ENCODE measurements at places on chromosomes 5 and 9.

GRCh38 chr5:154214371-154215106 is 24.0 kb downstream of the GALNT10 start:
- peak; percentile 50 for DNase-seq

- DNase-seq, result no peak
Observed at GRCh38 chr5:161288071-161288470, 258.5 kb downstream of the GABRB2 start.

- DNase-seq, result no peak
Observed at GRCh38 chr5:173301695-173302545, 26.3 kb downstream of the STC2 start.

- no peak for DNase-seq
Observed at GRCh38 chr9:136180586-136180985, 24.3 kb downstream of the LHX3 start.

DNA sequence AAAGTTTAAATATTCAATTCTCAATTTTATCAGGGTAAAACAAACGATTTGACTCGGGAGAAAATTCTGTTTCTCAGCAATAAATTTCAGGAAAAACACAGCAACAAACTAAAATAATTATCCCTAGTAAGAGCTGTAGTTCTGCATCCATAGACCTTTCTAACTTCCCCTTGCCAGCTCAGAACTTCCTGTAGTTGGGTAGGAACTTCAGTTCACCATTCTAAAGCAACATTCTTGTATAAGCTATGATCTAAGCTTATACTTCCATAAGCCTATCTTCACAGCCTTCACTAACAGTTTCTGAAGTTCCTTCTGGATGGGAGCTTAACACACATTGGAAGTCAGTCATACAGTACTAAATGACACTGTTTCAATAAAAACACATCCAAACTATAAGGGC is 96.6 kb downstream of the UBAP2 start:
- no peak for DNase-seq

DNA sequence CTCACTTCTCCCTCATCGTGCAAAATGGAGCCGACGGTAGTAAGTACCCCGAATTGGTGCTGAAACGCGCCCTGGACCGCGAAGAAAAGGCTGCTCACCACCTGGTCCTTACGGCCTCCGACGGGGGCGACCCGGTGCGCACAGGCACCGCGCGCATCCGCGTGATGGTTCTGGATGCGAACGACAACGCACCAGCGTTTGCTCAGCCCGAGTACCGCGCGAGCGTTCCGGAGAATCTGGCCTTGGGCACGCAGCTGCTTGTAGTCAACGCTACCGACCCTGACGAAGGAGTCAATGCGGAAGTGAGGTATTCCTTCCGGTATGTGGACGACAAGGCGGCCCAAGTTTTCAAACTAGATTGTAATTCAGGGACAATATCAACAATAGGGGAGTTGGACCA is 979 bp downstream of the PCDHGA12 start:
- no peak for DNase-seq

DNA sequence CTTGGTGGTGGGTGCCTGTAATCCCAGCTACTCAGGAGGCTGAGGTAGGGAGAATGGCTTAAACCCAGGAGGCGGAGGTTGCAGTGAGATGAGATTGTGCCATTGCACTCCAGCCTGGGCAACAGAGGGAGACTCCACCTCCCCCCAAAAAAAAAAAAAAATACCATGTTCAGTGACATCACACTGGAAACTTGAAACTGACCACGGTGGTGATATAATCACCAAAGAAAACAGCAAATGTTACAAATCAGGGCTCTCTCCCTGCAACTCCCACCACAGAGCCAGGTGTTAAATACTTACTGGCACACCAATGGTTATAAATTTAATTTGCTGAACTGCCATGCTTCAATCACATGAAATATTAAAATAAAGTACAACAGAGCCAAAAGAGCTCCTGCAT is 81.4 kb downstream of the ZNF608 start:
- DNase-seq, result no peak

GRCh38 chr5:52598968-52599367 is 188.7 kb upstream of the ITGA1 start:
- DNase-seq, result no peak

DNA sequence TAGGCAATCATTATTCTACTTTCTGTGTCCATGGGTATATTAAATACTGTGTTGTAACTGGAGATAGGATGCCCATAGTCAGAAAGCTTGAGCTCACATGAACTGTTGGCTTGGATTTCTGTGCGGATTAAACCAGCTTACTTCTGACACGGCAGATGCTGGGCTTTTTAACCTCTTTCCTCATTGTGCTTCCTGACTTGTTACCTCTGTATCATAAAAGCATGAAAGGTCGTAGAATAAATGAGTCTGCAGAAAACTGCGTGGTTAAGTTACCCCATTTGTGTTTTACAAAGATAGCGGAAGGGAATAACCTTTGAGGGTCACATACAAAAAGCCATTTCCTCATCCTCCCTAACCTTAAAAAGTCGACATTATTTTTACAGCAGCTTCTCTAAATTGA is 199.5 kb upstream of the DMRT1 start:
- DNase-seq, result no peak

DNA sequence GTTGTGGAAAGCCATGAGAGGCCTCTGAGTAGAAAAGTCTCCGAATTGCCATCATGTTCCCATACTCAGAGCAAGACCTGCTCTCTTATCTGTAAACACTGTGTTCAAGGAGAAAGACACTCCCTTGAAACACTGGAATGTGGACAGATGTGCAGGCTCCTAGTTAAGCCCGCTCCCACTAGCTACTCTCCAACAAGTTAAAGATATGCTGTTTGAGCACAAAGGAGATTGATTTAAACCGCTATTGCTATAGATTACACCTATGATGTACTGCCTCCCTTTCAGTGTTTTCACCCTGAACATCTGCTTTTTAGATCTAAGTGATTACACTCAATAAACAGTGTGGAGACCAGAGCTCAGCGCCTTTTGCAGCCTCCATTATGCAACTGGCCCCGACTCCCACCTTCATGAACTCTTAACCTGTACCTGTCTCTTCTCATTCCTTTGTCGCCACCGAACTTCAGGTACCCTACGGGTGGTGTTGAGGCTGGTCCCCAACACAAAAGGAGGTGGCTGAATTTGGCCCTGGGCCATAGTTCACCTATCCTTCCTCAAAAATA is 47.5 kb downstream of the TMEM245 start:
- no peak for DNase-seq

DNA sequence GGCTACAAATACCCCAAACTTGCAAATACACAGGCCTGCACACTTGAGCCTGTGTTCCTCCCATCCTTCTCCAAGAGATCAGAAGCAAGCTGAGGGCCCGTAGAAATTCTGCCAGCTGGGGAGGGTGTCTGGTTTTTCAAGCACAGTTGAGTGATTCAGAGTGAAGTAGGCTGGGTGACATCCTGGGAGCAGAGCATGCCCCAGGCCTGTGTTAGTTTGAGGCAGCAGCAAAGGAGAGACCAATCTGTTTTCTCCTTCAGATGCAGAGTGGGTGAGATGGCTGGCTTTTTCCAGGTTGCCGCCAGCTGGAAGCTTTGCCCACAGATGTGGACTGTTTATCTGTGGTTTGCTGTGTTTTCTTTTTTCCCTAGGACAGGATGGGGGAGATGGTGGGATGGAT is 63.1 kb downstream of the RCL1 start:
- DNase-seq, result no peak

DNA sequence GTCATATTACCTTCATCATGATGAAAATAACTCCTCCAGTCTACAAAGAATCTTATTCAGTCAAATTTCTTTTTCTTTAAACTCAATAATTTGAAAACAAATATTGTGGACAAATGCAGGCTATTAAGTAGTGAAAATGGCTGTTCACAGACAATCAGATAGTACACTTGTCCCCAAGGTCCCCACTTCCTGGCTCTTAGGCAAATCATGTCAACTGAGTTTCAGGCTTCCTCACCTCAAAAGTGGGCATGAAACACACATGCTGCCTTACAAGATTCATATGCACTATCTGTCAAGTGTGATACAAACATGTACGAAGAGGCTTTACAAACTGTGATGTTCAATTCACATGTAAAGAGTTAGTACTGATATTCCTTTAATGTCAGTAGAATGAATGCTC is 385.2 kb upstream of the SEMA6A start:
- no peak for DNase-seq

GRCh38 chr9:17082343-17083064 is 52.3 kb upstream of the CNTLN start:
- DNase-seq, result peak; percentile 13

DNA sequence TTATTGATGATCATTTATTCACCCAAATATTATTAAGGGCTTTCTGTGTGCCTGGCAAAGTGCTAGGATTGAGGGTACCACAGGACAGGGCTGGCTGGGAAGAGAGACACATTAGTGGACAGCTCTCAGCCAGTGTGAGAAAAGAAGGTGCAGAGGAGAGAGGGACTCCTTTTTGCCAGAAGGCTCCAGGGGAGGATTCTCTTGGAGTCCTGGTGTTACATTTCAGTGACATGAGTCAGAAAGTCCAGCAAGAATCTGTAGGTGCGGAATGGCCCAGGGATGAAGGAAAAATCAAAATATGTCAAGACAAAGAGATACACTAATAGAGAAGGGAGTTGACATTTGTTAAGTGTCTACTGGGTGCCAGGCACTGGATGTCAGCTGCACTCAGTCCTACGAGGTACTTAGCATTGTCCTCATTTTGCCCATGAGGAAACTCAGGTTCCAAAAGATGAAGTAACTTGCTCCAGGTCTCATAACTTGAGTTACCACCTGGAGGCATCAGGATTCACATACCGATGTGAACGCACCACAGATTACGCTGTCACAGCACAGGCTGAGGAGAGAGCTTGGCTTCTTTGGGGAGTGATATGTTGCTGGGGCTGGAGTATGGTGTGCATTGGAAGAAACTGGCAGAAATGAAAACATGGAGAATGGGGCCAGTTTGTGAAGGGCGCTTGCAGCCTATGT is 60.5 kb downstream of the RASGRF2 start:
- DNase-seq, result no peak
